ENCODE measurements at places on chromosomes 11 and 22.

DNA sequence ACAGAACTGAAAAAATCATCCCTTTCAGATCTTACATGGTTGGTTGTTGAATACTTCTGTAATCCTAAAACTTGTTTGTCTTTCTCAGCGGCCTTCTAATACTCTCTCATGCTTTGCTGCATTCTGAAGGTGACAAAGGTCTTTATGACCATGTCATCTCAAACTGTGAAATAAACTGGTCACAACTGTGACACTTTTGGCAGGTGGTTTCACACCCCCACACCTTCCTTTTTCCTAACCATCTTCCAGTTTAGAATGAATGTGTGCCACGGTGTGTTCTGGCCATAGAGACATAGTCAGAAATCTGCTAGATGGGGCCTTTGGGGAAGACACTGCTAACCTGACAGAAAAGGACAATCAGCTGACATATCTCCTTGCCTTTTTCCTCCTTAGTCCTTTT, 14.7 kb upstream of the RFPL3 start:
- DNase-seq = no peak

DNA sequence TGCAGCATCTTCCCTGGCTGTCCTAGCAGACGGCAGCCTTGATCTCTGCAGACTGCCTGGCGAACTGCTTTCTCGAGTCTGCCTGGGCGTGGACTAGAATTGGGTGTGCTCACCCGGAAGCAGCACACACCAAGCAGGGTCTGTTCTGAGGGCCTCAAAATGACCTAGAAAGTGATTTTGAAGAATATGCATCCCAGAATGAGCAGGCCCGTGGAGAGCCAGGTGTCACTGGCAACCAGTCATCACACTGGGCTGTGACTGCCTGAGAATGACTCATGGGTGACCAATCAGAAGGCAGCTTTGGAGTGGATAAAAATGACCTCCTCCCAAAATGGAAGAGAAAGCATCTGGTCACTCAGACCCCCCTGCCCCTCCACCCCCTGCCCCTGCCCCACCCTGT, 114.9 kb upstream of the NECTIN1 start:
- no peak for DNase-seq

GRCh38 chr11:35802672-35803071, 140.1 kb downstream of the TRIM44 start:
- DNase-seq = no peak

GRCh38 chr11:107804971-107805370, 53.6 kb downstream of the SLC35F2 start:
- no peak for DNase-seq

DNA sequence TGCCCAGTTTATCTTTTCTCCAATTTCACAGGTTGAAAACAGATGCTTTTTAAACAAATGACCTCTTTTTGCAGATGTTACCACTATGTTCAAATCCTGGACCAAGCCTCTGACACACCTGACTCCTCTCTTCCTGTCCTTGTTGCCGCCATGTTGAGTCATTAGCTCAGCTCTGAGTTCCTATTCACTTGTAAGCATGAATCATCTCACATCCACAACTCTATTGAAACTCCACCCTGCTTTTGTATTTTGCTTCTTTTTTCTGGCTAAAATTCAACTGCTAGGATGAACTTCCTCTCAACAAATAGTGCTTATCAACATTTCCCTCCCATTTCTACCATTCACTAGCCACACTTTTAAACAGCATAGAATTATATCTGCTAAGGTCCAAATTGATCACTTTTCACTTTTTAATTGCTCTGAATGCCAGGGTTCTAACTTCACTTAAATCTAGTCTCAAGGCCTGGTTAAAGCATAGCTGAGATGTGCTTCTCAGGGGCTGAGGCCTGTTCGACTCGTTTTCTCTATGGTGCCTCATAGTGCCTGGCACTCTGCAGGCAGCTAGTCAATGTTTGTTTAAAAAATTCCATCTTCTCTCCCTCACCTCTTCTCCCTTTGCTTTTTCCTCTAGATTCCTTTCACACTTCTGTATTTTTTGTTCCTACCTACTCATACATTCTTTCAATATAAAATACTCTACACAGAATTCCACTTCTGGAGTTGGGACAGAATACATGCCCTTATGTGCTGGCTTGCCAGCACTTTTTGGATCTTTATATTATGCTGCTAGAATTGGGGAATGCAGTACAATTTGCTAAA, 3.9 kb downstream of the JOSD1 start:
- no peak for DNase-seq

GRCh38 chr11:2780850-2781407, 81.1 kb upstream of the KCNQ1OT1 start:
- DNase-seq = no peak

GRCh38 chr11:58741127-58741526, 9.4 kb upstream of the GLYAT start:
- DNase-seq = no peak
